ENCODE measurements at places on chromosomes 2 and 18.

- DNase-seq, result no peak
These were observed 23.2 kb downstream of the MEMO1 start for GRCh38 chr2:31987454-31988220.

- no peak for DNase-seq
These were observed 33.3 kb upstream of the TTC27 start for GRCh38 chr2:32594573-32594972.

DNA sequence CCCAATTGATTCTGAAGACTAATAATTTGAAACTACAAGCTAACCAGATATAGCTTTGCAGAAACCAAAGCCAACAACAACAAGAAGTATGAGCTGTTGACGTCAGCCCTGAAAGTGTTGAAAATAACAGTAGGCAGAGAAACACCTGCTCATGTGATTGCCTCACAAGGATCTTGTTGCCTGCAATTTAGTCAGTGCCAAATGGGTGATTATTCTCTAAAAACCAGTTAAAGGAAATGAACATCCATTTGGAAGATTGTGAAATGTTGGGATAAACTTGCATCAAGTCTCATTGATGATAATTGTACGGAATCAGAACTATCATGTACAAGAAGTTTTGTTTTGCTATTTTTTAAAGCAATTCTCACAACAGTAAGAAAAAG, 2.8 kb downstream of the CYTIP start:
- no peak for DNase-seq

- DNase-seq, result no peak
These were observed 11.2 kb downstream of the IL18RAP start for GRCh38 chr2:102433973-102434654.

DNA sequence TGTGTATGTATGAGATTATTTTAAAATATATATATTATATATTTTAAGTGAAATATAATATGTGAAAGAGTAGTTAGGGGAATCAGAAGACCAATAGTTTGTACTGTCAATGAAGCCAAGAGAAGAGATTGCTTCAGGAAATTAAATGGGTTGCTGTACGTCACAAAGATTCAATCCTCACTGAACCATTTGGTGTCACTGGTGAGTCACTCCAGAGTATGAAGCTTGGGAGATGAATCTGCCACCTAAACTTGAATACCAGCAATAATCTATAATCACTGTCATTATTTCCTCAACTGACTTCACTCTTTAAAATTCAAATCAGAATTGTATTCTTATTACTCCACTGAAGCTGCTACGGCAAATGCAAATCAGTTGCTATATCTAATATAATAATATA, 41.9 kb upstream of the SCN9A start:
- peak; percentile 2 for DNase-seq

GRCh38 chr2:40401896-40402295, 50.0 kb downstream of the SLC8A1 start:
- DNase-seq, result no peak

Measured in umbilical cord (tissue), 2 donors.